Right cardiac atrium (tissue), 5 donors: ENCODE measurements at places on chromosomes 5 and 9.

DNA sequence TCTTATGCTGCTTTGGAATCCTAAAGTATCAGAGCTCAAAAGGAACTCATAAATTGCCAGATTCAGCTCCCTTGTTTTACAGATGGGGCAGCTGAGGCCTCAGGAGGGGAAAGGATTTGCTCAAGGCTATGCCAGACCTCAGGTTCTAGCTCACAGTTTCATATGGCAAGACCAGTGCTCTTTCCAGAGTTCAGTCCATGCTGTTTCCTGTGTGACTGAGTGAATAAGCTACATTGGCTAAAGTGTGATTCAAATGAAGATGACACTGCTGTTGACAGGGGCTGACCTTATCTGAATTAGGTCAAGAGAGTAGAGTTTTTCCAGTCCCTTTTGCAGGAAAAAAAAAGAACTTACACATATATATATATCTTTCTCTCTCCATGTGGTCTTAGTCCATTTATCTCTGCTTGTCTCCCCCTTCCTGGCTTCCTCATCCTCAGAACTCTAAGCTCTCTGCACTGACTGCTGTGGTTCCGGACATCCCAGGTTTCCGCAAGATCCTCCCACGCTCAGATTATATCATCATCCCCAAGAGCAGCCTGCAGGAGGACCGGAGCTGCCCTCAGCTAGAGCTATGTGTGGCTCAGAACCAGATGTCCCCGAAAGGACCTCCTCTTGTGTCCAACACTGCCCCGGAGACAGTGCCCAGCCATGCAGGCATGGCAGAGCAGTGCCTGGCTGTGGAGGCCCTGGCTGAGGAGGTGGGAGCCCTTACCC is 9.3 kb downstream of the HMGXB3 start:
- DNase-seq = no peak

DNA sequence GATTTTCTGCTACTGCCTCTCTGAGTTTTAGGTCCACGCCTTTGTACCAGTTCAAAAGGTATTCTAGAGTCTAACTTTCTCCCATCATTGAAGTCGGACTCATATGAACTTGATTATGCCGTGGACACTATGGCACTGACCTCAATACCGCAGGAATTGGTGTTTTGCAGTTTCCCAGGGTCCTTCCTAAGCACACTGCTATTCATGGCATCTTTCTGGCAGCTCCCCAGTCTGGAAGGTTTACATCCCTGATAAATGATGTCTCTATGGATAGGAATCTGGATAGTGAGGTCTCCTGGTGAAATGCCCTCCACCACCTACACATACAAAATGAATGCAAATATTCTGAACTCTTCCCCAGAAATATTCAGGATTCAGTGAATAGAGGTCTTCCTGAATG is 422.2 kb downstream of the CTNND2 start:
- no peak for DNase-seq

GRCh38 chr5:1175801-1176472 is 25.5 kb upstream of the SLC6A19 start:
- peak; percentile 30 for DNase-seq

GRCh38 chr9:93968451-93969327 is 13.5 kb upstream of the BARX1 start:
- DNase-seq = no peak

GRCh38 chr9:18208166-18209059 is 265.5 kb upstream of the ADAMTSL1 start:
- DNase-seq = no peak

- DNase-seq = no peak
These were observed 163.2 kb downstream of the UNC13B start for GRCh38 chr9:35324966-35325365.

DNA sequence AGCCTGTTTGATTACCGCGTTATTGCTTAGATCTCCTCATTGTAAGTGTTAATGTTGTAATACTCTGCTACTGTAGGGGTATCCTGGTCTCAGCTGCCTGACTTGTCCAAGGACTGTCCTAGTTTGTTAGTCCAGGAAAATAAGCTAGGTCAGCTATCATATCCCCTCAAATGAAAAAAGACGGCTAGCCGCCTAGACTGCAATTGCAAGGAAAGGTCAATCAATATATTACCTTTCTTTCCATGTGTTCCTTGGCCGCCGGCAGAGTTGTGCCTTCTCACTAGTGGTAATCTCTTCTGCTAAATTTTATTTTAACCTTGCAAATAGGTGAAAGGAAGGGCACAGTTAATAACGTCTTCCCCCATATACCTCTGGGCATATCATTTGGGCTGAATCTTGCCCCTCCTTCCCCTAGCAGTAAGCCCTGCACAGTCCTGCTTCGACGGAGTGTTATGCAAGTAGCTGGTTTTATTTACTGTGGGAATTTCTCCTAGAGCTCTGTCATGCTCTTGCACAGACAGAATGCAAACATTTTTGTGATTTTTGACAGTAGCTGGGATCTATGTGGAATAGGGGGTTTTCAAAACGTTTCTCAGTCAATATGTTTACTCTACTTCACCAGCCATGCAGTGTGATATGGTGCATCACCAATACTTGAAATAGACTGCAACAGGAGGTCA is 288.5 kb downstream of the MAST4 start:
- DNase-seq = no peak

DNA sequence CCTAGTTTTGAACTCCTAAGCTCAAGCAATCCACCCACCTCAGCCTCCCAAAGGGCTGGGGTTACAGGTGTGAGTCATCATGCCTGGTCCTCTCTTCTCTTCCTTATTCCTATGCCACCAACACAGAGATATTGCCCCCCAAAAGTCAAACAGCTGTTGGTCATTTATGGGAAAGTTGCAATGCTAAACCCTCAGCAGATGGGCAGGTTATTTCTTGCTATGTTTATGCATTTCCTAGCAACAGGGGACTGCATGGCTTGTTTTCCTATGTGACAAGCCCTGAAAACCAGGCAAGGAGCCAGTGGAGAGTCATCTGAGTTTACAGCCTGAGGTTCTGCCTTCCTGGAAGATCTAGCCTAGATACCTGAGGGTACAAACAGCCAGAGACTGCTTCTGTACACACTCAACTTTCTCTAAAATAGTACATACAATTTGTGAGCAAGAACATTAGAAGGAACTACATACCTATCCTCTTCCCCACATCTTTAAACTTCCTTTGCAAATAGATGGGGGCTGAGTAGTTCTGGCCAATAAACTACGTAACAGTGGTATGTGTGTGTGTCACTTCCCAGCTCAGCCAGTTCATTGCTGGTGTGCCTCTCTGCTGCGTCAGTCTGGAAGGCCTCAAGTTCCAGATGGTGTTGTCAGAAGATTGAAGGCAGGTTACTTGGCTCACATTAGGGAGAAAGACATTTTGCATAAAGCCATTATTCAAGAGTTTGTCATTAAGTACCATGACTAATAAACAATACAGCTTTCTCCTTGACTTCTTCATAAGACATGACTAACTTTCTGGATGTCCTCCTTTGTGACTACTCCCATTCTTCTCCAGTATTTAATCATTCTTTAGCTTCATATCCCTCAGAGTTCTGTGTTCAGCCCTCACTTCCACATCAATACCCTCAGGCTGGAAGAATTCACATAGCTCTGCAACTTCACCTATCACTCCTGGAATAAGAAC is 65.3 kb downstream of the CSNK1A1 start:
- DNase-seq = peak; percentile 83

GRCh38 chr5:129718471-129719090 is 29.3 kb upstream of the MINAR2 start:
- DNase-seq = no peak

GRCh38 chr9:135507104-135508035 is 6.9 kb downstream of the MRPS2 start:
- no peak for DNase-seq

GRCh38 chr9:127178686-127179632 is 56.5 kb upstream of the ANGPTL2 start:
- no peak for DNase-seq

DNA sequence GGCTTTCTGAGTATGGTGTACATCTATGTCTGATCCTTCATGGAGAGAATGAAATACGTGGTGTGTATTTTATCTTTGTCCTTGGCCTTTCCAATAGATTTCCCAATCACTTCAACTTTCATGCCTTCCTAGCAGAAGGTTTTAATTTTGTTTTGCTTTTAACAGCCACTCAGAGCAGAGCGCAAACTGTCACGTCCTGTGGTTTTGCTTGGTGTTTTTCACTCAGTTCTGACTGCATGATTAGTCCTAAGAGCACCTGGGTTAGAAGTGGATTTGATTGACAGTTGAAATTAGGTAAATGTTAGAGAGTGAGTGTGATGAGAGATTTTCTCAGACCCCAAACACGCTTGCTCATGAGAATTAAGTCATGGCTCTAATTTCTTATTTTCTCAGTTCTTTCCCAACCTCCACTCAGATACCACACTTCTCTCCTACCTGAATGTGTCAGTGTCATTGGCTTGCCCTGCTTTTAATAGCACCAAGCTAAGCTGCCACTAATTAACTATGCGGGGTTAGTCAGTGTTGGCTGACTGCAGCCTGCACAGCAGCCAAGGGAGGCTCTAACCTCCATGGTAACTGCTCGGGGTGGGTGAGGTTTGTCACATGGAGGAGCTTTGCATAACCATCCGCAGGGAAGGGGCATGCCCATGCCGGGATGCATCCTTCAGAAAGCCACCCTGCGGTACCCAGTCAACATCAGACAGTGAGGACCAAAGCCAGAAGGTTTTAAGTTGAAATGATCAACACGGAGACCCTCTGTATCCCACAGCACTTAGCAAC is 173.4 kb downstream of the NR3C1 start:
- no peak for DNase-seq

GRCh38 chr9:120663380-120663779 is 50.9 kb downstream of the MEGF9 start:
- no peak for DNase-seq

DNA sequence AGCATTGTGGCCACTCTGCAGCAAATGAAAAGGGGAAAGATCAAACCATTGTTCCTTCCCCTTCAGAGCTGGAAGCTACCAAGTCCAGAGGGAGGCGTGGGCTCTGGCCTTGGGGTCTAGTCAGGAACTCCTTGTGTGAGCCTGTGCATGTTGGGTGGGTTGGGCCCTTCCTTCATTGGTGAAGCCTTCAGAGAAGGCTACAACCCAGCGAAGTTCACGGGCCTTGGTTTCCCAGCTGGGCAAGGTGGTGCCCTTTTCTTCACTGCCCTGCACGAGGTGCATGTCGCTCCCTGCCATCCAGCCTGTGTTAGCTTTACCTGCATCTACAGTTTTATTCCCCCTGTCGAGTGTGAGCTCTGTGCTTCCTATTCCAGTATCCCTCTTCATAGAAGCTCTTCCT is 84.7 kb downstream of the ZNF618 start:
- no peak for DNase-seq

DNA sequence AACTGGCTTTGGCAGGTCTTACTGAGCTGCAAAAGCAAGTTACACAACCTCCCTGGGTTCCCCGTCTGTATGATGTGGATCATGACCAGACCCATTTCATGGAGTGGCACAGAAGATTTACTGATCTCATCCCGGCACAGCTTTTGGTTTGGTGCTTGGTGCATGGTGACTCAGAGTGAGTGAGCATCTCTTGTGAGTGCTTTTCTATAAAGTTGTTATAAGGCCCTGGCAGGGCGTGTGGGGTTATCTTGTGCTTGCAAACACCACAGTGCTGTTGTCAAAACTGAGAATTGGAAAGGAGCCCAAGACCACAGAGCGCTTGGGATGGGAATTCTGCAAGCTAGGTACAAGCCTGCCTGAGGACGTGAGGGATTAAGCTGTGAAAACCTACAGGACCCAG is 425.2 kb downstream of the GADD45G start:
- DNase-seq = no peak

DNA sequence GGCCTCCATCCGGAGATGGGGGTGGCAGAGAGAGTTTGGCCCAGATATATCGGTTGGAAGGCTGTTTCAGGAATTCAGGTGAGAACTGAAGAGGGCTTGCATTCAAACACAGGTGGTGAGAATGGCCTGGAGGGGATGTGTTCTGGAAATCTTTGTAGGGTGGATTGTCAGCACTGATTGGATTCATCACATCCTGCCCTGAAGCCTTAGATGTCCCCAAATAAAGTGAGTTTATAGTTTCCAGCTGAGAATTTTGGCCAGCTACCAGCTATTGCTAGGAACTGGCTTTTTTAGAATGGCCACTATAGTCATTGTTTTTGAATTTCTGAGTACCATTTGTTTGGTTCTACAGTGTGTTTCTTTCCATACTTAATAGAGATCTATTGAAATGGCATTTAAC is 46.1 kb upstream of the ANKH start:
- DNase-seq = no peak

DNA sequence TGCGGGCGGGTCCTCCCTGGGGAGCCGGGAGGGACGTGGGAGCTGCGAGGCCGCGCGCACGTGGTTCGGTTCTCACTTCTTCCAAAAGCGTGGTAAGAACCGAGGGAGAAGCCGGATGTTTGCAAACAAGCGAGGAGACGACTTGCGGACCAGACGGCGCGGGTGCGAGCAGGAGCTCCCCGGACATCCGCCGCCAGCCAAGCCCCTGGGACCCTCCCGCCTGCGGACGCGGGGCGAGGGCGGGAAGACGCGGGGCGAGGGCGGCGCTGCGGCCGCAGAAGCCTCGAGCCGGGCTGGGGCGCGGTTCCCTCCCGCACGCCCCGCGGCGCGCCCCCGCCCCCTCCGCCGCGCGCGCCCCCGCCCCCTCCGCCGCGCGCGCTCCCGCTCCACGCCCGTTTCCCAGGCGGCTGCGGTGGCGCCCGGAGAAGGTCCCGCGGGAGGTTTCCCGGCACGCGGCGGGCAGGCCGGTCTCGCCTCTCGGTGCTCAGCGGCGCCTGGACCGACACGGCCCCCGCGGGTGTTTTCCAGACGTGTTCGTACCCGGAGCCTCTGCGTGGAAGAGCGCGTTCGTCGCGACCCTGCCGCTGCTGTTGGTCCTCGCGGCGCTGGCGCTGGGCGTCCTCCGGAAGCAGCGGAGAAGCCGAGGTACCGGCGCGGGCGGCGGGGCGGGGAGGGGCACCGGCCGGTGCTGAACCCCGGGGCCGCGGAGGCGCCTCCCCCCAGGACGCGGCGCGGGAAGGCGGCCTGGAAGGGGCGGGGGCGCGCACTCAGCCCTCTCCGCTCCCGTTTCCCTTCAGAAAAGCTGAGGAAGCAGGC is 12.8 kb downstream of the BTNL9 start:
- DNase-seq = no peak

GRCh38 chr9:93097511-93098201 is 1.6 kb downstream of the CARD19 start:
- no peak for DNase-seq

- peak; percentile 35 for DNase-seq
These were observed 199.5 kb downstream of the CACNA1B start for GRCh38 chr9:138077126-138077525.

DNA sequence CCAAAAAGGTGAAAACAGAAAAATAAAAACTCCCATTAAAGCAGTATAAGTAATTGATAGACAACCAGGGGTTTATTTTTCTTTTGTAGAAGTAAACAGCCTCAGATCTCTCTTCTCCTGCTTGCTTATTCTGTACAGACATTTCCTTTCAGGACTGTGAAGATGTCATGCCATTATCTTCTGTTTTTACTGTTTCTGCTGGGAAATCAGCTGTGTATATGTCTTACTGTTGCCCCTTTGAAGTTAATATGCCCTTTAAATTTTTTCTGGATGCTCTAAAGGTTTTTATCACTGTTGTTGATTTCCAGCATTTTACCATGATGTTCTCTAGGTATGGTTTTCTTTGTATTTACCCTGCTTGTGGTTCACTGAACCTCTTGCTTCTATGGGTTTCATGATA is 199.5 kb downstream of the NXNL2 start:
- no peak for DNase-seq

GRCh38 chr9:126984969-126985368 is 70.4 kb downstream of the RALGPS1 start:
- DNase-seq = no peak
